Activated CD8-positive, alpha-beta T cell treated with anti-CD3 and anti-CD28 coated beads for 36 hours (primary cell): ENCODE measurements at places on chromosomes 5 and 9.

DNA sequence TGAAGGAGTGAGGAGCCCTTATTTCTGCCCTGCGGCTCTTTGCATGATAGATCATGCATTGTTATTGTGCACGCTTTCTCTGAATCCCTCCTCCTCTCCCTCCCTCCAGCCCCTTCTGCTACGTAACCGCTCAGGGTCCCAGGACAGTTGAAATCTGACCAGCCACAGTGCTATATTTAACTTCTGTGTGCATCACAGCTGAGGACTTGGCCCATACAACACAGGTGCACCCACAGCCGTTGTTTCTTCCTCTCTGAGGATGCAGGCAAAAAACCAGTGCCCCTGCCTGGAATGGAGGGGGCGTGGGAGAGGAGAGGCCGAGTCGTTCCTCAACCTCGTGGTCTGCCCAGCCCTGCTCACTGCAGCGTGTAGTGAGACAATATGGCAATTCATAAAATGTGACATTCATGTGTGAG lies 335.6 kb upstream of the CLINT1 start:
- no peak overlapping the region for H3K4me3 ChIP-seq
- no peak for DNase-seq
- no peak overlapping the region for H3K27ac ChIP-seq
- H3K4me1 ChIP-seq, result no peaks in the 10 kb centered on the region

- peaks cover 4% of the 10 kb centered on the region for H3K36me3 ChIP-seq
- H3K27ac ChIP-seq, result no peak overlapping the region
- no peak overlapping the region for H3K4me3 ChIP-seq
Observed at GRCh38 chr9:128397831-128398230, 22.8 kb upstream of the CERCAM start.

DNA sequence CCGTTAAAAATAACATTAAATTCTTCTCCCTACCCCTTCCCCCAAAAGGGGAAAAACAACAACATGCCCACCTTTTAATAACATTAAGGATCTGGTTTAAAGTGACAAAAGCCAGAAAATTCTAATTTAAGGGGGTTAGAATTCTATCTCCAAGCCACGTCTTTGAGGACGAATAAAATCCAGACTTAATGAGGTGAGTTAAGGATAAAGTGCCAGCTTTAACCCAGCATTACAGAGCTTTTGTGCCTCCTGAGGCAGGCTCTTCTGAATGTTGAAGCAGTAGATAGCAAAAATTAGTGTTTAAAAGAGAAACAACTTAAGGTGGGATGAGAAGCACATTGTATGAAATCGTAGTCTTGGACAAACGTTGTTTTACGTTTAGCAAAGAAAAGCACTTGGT lies 329.0 kb upstream of the MPDZ start:
- H3K36me3 ChIP-seq, result no peaks in the 10 kb centered on the region
- H3K4me3 ChIP-seq, result no peak overlapping the region
- no peak overlapping the region for H3K27ac ChIP-seq
- H3K4me1 ChIP-seq, result no peaks in the 10 kb centered on the region
- H3K27me3 ChIP-seq, result no peaks in the 10 kb centered on the region

DNA sequence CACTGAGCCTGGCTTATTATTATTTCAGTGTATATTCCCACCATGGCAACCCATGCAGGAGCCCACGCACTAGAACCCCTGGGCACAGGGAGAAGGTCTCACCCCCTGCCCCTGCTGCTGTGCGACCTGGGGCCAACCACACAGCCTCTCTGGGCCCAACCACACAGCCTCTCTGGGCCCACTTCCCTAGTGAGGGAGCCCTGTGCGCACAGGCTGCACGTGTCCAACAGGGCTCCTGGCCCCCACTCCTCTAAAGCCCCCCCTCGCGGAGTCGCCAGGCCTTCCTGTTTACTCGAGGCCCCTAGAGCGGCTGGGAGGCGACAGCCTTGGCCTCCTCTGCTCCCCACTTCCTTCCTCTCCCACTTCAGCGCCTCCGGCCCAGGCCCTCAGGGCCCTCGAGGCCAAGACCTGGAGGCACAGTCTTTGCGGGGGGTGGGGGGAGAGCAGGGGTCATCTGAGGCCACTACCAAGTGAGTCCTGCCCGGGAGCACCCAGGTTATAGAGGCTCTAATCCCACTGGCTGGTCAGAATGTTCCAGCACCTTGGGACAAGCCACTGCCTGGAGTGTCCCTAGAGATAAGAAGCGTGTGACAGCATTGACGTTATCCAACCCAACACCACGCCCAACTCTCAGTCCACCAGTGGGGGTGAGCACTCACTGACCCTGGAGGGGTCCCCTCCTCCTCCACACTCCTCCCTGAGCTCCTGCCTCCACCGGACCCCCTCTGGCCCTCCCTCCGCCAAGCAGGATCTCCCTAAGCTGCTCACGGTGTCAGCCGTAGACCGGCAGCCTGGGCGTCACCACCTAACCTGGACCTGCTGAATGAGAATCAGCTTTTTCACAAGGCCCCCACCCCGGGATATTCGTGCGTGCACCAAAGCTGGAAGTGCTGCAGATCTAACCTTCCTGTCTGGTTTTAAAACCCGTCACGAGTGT lies 7.9 kb upstream of the ENG start:
- peaks cover 36% of the 10 kb centered on the region for H3K4me1 ChIP-seq
- H3K27ac ChIP-seq, result peak overlapping the region; percentile 86
- no peak overlapping the region for H3K4me3 ChIP-seq

GRCh38 chr5:4639946-4640345 lies 500.2 kb upstream of the ADAMTS16 start:
- DNase-seq, result no peak
- H3K27me3 ChIP-seq, result no peaks in the 10 kb centered on the region
- H3K4me3 ChIP-seq, result no peak overlapping the region
- H3K36me3 ChIP-seq, result no peaks in the 10 kb centered on the region
- H3K27ac ChIP-seq, result no peak overlapping the region

- peaks cover 52% of the 10 kb centered on the region for H3K36me3 ChIP-seq
- peaks cover 2% of the 10 kb centered on the region for H3K4me1 ChIP-seq
- no peak overlapping the region for H3K4me3 ChIP-seq
- H3K27me3 ChIP-seq, result no peaks in the 10 kb centered on the region
Observed at GRCh38 chr5:32387211-32387610, 57.3 kb downstream of the ZFR start.

DNA sequence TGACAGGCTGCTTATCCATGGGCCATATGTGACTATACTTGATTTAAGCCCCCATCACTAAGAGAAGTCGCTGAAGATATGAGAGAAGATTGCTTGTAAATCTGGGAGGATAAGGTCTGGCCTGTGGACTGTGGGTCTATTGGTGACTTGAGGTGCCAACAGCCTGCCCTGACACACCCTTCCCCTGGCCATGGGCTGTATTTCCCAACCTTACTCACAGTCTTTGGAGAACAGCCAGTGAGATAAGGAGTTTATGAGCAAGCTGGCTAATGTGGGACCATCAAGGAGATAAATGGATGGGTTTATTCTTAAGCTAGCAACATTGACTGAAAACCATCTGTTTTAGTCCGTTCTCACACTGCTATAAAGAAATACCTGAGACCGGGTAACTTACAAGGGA lies 231.3 kb downstream of the ZSWIM6 start:
- H3K4me3 ChIP-seq, result no peak overlapping the region
- no peaks in the 10 kb centered on the region for H3K4me1 ChIP-seq

DNA sequence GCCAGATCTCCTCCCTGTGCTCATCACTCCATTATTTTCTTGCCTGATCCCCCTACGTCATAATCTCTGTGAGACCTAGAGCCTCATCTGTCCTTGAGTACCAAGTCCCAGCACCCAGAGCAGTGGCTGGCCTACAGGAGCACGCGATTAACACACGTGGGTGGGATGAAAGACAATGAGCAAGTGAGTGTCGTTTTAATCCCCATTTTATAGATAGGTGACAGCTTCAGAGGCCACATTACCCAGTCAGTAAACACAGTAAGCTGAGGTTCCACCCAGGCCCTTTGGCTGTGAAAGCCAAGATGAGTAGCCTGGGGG lies 17.3 kb downstream of the TRUB2 start:
- H3K36me3 ChIP-seq, result peaks cover 8% of the 10 kb centered on the region
- no peaks in the 10 kb centered on the region for H3K27me3 ChIP-seq
- H3K4me1 ChIP-seq, result no peaks in the 10 kb centered on the region
- H3K27ac ChIP-seq, result no peak overlapping the region
- no peak for DNase-seq

- peaks cover 28% of the 10 kb centered on the region for H3K4me1 ChIP-seq
- no peak overlapping the region for H3K27ac ChIP-seq
- peaks cover 36% of the 10 kb centered on the region for H3K36me3 ChIP-seq
- DNase-seq, result peak; percentile 51
- H3K27me3 ChIP-seq, result no peaks in the 10 kb centered on the region
- H3K4me3 ChIP-seq, result no peak overlapping the region
Observed at GRCh38 chr9:112699230-112699629, 18.7 kb downstream of the INIP start.

- H3K36me3 ChIP-seq, result no peaks in the 10 kb centered on the region
- DNase-seq, result no peak
- H3K4me1 ChIP-seq, result peaks cover 3% of the 10 kb centered on the region
- no peak overlapping the region for H3K27ac ChIP-seq
- peaks cover 15% of the 10 kb centered on the region for H3K27me3 ChIP-seq
- H3K4me3 ChIP-seq, result no peak overlapping the region
Observed at GRCh38 chr5:168872246-168872645, 293.1 kb upstream of the PANK3 start.

- DNase-seq, result no peak
- H3K27ac ChIP-seq, result no peak overlapping the region
- peaks cover 30% of the 10 kb centered on the region for H3K4me1 ChIP-seq
Observed at GRCh38 chr5:62581836-62582597, 3.4 kb downstream of the LRRC70 start.

DNA sequence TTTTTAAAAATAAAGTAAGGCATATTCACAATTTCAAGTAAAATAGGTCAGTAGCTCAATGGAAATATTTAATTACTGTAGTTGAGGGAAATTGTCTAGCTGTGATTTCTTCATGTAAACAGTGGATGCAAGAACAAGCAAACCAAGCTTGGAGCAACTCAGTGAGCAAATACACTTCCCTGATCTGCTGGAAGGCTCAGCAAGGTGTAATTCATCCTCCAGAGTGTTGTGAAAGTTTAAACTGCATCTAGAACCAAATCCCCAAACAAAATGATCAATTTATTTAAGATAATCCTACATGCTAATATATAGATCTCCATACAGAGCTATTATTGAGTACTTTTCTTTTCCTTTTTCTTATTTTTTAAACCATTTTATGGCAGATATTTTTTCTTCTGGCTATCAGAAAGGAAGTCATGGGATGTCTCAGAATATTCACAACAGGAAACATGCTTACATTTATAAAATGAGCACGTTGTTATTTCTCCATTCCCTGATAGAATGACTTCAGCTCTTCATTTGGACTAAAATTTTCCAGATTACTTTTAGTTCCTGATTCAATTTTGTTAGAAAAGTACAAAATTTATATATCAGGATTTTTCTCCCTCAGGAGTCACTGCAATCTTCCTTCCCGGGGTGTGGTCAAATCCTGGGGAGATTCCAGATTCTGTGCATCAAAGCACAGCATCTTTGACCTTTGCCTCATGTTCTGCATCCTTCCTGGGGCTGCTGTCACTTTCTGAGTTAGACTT lies 219.2 kb upstream of the ELL2 start:
- DNase-seq, result no peak
- H3K27me3 ChIP-seq, result peaks cover 11% of the 10 kb centered on the region
- H3K36me3 ChIP-seq, result no peaks in the 10 kb centered on the region
- no peak overlapping the region for H3K4me3 ChIP-seq
- no peaks in the 10 kb centered on the region for H3K4me1 ChIP-seq

DNA sequence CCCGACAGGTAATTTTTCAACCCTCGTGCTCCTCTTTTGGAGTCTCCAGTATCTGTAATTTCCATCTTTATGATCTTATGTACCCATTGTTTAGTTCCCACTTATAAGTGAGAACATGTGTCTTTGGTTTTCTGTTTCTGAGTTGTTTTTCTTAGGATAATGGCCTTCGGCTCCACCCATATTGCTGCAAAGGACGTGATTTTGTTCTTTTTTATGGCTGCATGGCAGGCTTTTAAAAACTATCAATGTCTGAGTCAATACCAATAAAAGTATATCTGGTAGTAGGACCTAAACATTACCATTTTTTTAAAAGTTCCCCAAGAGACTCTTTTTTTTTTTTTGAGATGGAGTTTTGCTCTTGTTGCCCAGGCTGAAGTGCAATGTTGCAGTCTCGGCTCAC lies 3.9 kb upstream of the SLC26A2 start:
- H3K27ac ChIP-seq, result no peak overlapping the region
- H3K27me3 ChIP-seq, result no peaks in the 10 kb centered on the region
- H3K36me3 ChIP-seq, result no peaks in the 10 kb centered on the region
- no peak overlapping the region for H3K4me3 ChIP-seq
- no peak for DNase-seq
- H3K4me1 ChIP-seq, result peaks cover 19% of the 10 kb centered on the region

DNA sequence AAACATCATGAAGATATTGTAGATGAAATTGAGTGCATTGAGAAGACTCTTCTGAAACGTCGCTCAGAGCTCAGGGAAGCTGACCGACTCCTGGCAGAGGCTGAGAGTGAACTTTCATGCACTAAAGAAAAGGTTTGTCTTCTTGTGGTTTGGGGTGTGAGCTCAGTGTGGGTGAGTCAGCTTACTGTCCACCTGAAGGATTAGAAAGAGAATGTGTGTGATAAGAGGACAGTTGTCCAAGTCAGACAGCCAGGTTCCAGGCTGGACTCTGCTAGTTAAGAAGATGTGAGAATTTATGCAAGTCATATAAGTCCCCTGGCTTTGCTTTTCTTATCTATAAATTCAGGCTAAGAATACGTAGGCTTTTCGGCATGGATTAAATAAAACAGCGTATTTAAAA lies 46.9 kb downstream of the RAB14 start:
- no peak for DNase-seq
- H3K4me3 ChIP-seq, result no peak overlapping the region
- H3K4me1 ChIP-seq, result peaks cover 46% of the 10 kb centered on the region
- peaks cover 67% of the 10 kb centered on the region for H3K36me3 ChIP-seq
- H3K27me3 ChIP-seq, result no peaks in the 10 kb centered on the region

DNA sequence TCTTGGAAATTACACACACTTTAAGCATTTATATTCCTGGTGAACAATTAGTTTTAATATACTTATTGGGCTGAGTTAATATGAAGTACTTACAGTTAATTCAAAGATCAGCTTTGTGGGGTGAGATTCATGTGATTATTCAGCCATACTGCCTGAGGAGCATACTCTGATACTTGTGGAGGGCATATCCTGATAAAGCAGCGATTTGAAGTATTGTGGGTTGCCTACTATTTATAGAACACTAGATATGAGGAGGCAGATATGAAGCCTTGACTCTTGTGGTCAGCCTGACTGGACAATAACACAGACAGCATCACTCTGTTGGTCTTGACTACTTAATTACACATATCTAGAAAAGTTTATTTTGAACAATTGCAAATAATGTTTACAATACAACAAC lies 27.0 kb upstream of the AGGF1 start:
- no peak overlapping the region for H3K4me3 ChIP-seq
- peaks cover 21% of the 10 kb centered on the region for H3K27me3 ChIP-seq
- H3K27ac ChIP-seq, result no peak overlapping the region
- no peak for DNase-seq
- H3K36me3 ChIP-seq, result no peaks in the 10 kb centered on the region
